ENCODE measurements at places on chromosomes 2 and 18. TPM values are rescaled to one million over a fixed set of nuclear protein-coding genes. Genes with fewer than 3 reads are reported as not detected.

DNA sequence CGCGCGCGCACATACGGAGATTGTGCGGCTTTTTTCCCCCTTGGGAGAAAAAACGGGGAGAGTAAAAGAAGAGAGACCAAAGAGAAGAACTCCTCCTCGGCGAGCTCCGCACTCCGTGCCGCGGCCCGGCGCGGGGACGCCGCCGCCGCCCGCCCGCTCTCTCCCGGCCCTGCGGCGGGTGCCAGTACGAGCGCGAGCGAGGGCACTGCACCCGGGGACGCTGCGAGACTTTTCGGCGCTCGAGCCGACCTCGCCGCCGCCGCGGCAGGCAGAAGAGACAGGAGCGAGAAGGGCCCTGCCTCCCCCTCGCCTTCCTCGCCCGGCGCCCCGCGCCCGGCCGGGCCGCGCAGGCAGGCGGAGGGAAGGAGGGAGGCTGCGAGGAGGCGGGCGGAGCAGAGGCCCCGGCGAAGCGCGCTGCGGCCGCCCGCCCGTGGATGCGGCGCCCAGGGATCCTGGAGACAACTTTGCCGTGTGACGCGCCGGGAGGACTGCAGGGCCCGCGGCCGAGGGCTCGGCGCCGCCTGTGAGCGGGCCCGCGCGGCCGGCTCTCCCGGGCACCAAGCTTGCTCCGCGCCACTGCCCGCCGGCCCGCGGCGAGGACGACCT lies 857 bp upstream of the INHBB start:
- DNase-seq, result no peak

- no peak for DNase-seq
These were observed 101.9 kb downstream of the USP40 start for GRCh38 chr2:233464531-233465240.

- no peak for DNase-seq
These were observed 526.3 kb upstream of the LRRTM1 start for GRCh38 chr2:80830891-80831290.

DNA sequence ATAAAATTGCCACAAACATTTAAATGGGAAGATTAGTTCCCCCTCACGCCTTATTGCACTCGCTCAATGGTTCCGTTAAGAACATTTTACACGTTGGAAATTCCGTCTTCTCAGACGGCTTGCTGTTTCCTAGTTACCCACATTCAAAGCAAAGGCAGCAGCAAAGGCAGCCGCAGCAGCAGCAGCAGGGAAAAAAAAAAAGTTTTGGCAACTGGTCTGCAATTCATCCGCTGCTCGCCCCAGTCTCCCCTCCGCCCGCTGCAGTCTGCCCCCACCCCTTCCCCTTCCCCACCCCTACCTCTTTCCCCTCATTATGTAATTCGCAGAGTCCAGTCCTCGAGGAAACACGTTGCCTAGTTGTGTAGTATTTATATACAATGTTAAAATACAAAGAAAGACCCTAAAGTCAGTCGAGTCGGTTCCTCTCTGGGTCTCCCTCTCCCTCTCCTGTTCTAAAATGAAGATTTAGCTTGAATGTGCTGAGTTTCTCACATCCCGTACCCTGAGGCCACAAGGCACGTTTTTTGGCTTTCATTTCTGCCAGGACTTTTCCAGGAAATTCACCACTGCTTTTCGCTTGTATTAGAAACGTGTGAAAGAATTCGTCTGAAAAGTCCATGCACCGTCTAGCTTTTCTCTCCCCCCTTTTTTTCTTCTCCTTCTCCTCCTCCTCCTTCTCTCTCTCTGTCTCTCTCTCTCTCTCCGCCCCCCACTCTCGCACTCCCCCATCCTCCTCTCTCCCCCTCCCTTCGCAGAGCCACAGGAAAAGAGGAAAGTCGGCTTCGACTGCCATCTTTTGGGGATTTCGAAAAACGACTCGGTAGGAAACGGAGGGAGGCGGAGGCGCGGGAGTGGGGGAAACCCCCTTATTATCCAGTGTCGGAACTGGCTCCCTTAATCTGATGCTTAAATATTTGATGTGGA lies 140.0 kb downstream of the MEIS1 start:
- DNase-seq, result no peak

Gene DRC1
- total RNA-seq, result 0.13 TPM

Measured in cardiac septum (tissue), 1 donor.